ENCODE measurements at places on chromosomes 1 and 21.
A peak's percentile ranks its signal among the peaks of the same experiment; 100 is the strongest.

- DNase-seq, result no peak
Observed at GRCh38 chr1:231611851-231612250, 14.7 kb upstream of the DISC1 start.

DNA sequence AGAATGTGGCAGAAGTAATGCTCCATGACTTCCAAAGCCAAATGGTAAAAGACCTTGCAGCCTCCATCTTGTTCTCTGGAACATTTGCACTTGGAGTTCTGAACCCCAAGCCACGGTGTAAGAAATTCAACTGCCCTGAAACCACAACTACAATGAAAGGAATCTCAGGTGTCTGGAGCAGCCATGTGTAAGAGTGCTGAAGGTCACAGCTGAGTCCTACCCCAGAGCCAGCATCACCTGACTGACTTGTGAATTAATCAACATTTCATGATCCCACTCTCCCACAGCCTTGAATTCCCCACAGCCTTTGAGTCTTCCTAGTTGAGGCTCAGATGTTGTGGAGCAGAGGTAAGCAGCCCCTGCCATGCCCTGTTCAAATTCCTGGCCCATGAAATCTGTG is 192.8 kb upstream of the CAMK1G start:
- no peak for DNase-seq

DNA sequence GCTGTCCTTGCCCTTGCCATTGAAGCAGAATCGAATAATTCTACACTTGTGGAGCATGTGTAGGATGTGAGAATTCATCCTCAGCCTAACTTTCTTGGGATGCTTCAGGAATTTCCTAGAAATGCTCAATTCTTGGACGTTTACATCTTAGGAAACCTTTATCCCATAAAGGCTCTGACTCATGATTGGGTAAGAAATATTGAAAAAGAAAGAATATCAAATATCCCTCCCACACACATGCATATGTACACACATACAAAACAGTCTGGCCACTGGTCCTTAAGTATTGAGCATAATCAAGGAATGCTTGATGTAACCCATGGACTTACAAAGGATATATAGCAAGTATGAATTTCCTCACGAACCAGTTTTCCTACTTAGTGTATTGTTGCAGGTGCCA is 83.9 kb upstream of the IPO9 start:
- no peak for DNase-seq

GRCh38 chr1:224203243-224204016 is 20.4 kb downstream of the DEGS1 start:
- DNase-seq, result peak; percentile 6

DNA sequence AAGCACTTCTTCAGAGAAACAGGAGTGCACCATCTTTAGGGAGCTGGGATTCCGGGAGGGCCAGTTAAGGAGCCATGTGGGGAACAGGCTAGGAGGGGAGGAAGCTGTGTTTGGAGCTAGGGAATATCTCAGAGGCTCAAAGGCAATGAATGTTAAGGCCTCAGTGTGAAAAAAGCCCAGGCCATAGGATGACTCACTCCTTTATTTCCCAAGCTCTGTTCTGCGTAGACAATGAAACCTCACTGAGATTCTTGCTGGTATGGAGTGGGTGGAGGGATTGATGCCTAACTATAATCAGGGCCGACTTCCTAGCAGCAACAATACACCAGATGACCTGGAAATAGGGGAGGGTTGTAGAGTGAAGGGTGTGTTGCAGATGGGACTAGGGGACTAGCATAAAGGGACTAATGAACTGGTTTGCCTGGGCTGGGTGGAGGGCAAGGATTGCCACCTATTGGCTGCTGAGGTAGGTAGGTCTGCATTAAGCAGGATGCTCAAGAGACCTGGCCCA is 2.1 kb downstream of the GNAT2 start:
- DNase-seq, result no peak

GRCh38 chr1:9121496-9122409 is 7.1 kb downstream of the GPR157 start:
- DNase-seq, result no peak
